ENCODE measurements at places on chromosomes 3 and 15.

DNA sequence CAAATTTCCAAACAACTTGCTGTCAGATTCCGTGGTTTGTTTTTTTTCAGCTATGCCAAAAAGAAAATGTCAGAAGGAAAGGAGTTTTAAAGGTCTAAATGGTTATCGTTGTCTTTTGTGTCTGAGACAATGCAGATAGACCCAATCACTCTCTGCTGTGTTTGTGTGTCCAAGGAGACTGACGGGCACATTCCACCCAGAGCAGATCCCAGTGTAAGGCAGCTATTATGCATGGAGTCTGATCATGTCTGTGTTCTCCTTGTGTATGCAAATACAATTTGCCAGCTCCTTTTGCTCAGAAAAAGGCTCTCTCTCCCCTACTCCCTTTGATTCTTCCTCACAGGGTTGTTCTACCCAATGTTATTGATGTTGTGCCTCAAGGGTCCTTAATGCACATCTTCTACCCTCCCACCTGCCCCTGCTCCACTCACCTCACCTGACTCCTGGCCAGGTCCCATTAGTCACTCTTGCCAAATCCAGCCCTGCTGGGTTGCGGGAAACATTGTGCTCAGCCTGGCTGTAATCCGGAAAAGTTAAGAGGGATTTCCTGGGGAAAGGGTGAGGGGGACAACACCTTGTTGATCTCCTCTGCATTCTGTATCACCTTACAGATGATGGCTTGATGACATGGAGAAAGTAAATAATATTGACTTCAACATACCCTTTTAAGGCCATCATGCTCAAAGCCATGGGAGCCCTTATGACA is 61.0 kb downstream of the OTOL1 start:
- peak; percentile 51 for DNase-seq

DNA sequence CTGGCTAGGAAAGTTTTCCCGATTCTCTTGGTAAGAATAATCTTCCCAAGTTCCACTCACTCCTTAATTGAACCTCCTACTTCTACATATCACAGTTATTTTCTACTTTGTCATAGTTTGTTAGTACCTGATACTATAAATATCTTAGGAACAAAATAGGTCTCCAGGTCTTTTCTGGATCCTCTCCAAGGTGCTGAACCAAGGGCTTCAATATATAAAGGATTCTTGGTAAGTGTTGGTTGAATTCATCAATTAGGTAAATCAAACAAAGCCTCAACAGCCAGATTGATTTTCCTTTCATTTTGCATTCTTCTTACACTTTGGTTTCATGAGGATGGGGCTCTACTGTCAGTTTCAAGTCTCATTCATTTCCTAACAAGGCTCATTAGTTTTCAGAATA is 27.6 kb upstream of the RTP4 start:
- DNase-seq: no peak

DNA sequence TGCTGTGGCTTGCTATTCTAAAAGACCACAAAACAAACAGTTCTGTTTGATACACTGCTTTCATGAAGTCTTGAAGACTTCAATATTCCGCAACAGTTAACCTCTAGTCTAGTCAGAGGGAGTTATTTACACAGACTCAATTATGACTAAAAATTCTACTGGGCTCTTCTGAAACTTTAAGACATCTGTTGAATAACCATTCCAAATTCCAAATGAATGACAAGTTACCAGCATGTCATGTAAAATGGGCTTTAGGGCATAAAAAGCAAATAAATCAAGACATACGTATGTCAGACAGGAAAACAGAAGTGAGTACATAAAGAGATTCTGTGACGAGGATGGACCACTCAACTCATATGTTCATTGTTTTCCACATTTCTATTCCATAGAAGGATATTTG is 93.9 kb downstream of the PLOD2 start:
- DNase-seq: no peak

DNA sequence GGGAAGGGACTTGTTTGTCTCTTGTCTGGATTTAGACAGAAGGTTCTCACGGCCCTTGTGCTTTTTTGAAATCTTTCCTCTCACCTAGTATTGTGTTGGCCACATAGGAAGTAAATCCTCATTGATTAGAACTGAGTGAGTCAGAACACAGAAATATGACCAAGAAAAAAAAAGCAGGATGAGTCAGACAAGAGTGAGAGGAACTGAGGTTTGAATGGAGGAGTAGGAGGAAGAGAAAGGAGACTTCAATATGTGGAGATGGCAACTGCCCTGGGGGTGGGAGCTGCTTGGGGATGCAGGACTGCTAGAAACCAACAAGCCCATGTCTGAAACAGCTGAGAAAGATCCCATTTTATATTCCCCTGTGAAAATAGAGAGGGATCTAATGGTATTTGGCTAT is 194.1 kb upstream of the ZBTB20 start:
- no peak for DNase-seq

DNA sequence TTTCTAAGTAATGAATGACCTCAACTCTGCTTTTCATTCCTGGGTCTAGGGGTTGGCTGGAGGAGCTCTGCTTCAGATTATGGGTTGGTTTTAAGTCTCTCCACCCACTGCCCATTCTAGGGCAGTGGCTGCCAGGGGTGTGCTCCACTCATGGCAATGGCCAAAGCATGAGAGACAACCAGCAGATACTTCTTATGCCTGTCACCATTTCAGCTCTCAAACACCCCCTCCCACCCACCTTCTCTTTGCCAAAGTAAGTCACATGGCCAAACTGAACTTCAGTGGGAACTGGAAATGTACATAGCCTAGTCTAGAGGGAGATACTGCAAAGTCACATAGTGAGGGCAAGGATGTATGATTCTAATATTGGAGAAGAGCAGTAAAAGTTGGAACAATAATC is 285.3 kb downstream of the RPLP1 start:
- DNase-seq: no peak
